ENCODE measurements at places on chromosomes 7 and 10. TPM values are rescaled to one million over a fixed set of nuclear protein-coding genes. Genes with fewer than 3 reads are reported as not detected.

DNA sequence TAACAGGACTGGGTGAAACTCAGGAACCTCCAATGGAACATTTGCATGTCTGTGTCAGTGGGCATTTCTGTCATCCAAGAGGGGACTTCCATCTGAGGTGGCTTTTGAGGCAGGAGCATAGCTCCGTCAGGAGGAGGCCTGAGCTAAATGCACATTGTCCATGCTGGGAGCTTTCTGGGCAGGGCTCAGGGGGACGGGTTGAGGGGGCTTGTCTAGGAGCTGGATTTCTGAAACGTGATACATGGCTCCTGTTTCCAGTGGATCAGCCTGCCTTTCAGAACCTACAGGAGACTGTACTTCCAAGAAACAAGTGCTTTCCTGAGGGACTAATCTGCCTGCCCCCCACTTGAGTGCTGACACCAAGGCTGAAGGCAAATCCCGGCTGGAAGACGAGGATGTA is 40.5 kb upstream of the GDF10 start:
- no peak overlapping the region for H3K27ac ChIP-seq
- peaks cover 75% of the 10 kb centered on the region for H3K4me1 ChIP-seq
- no peaks in the 10 kb centered on the region for H3K27me3 ChIP-seq
- peaks cover 7% of the 10 kb centered on the region for H3K36me3 ChIP-seq
- no peak overlapping the region for H3K4me3 ChIP-seq

- H3K4me3 ChIP-seq: no peak overlapping the region
- no peak for DNase-seq
- H3K27ac ChIP-seq: no peak overlapping the region
- no peaks in the 10 kb centered on the region for H3K36me3 ChIP-seq
Measured at GRCh38 chr7:69932034-69932628, 333.9 kb downstream of the AUTS2 start.

SCART1 gene
- total RNA-seq: 1.5 TPM

GRCh38 chr10:128898133-128898915 is 568.7 kb upstream of the MGMT start:
- H3K27me3 ChIP-seq: peaks cover 2% of the 10 kb centered on the region
- DNase-seq: no peak
- no peak overlapping the region for H3K4me3 ChIP-seq
- no peaks in the 10 kb centered on the region for H3K36me3 ChIP-seq

DNA sequence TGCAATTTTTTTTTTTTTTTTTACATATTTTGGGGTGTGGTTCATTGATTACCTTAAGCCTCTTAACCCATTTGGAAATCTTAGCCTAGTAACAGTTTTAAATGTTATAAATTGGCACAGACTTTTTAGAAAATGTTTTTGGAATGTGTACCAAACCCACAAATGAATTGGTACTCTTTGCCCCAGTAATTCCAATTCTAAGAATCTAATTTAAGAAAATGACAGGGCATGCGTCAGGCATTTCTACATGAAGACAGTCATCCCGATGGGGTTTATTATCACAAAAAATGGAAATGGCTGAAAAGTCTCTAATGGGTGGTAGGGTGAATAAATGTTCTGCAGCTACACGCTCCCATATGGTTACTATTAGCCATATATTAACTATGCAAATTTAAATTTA is 54.9 kb downstream of the ITIH5 start:
- DNase-seq: no peak
- no peak overlapping the region for H3K27ac ChIP-seq
- H3K27me3 ChIP-seq: peaks cover 11% of the 10 kb centered on the region

GRCh38 chr10:10658172-10658785 is 359.4 kb upstream of the CELF2 start:
- H3K27ac ChIP-seq: no peak overlapping the region
- H3K36me3 ChIP-seq: no peaks in the 10 kb centered on the region
- peaks cover 4% of the 10 kb centered on the region for H3K27me3 ChIP-seq
- no peak overlapping the region for H3K4me3 ChIP-seq
- H3K4me1 ChIP-seq: no peaks in the 10 kb centered on the region

DNA sequence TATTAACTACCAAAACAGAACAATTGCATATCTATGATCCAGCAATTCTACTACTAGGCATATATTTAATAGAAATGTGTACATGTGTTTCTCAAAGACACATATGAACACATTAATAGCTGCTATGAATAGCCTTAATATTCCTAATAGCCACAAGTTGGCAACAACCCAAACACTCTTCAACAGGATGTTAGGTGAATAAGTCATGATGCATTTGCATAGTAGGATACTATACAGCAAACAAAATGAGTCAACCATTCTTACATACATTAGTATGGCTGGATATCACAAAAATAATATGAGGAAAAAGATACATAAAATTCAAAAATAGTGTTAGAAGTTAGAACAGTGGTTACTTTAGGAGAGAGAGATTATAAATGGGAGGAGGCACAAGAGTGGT is 26.8 kb upstream of the ZNF746 start:
- H3K27ac ChIP-seq: no peak overlapping the region
- H3K4me1 ChIP-seq: no peaks in the 10 kb centered on the region
- H3K36me3 ChIP-seq: no peaks in the 10 kb centered on the region
- H3K4me3 ChIP-seq: no peak overlapping the region

CYP2C8 gene
- total RNA-seq: not detected

HOGA1 gene
- not detected for total RNA-seq

NME8 gene
- not detected for total RNA-seq

DNA sequence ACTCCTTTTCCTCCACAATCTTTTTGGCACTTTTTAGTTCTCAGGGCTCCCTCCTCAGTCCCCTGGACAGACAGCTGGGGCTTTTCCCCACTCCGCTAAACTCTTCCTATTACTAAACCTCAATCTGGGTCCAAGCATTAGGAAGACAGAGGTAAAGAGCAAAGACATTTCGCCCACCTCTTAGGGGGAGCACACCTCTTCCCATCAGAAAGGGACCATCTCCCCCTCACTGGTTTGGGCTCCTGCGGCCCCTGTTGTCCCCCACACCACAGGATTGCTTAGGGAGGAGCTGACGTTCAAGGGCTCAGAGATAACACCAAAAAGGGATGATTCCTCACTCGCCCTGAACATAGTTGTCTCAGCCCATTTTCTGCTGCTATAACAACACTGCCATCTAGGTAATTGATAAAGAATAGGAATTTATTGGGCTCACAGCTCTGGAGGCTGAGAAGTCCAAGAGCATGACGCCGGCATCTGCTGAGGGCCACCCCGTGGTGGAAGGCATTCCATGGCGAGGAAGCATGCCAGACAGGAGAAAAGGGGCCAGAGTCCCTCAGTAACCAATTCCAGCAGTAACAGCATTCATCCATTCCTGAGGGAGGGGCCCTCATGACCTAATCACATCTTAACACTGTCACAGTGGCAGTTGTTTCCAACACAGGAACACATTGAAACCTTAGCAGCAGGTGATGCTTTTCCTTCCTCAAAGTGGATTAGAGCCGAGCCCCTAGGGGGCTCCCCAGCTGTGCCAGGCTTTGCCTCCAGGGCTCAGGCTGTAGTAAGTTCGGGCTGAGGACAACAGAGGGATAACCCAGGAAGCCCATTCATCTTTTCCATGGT is 209.6 kb downstream of the EBF3 start:
- H3K4me1 ChIP-seq: peaks cover 13% of the 10 kb centered on the region
- no peaks in the 10 kb centered on the region for H3K36me3 ChIP-seq
- no peak overlapping the region for H3K4me3 ChIP-seq
- no peak for DNase-seq

GARIN1A gene
- 0.73 TPM for total RNA-seq

CALN1 gene
- total RNA-seq: not detected

DNA sequence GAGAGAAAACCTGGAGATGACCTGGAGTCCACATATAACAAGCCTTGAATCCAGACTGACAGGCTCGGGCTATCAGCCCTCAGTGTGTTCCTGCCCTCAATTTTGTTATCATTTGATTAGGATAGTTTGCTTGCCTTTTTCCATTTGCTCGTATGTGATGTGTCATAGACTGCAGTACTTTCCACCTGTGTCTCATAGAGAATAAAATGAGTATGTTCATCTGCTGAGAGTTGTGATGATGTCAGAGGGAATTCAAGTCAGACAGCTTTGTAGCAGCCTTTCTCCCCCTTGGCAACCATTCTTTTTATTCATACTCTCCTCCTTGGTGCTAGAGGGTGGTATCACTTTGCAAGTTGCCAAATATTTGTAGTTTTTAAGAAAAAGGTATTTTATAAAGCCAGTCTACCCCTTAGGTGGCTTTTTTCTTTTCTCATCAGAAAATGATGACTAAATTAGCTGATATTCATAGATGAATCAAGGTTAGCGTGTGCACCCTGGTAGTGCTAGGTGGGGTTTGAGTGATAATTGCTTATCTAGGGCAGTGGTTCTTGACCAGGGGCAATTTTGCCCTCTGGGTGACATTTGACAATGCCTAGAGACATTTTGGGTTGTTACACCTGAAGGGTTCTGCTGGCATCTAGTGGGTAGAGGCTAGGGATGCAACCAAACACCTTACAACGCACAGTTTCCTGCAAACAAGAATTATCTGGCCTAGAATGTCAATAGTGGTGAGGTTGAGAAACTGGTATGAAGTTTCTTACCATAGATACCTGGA is 5.4 kb downstream of the SGPL1 start:
- DNase-seq: no peak
- no peak overlapping the region for H3K4me3 ChIP-seq
- peaks cover 44% of the 10 kb centered on the region for H3K4me1 ChIP-seq
- H3K36me3 ChIP-seq: peaks cover 38% of the 10 kb centered on the region

GRCh38 chr10:123639131-123639530 is 27.0 kb upstream of the GPR26 start:
- no peak for DNase-seq
- H3K4me1 ChIP-seq: no peaks in the 10 kb centered on the region
- H3K36me3 ChIP-seq: no peaks in the 10 kb centered on the region

DNA sequence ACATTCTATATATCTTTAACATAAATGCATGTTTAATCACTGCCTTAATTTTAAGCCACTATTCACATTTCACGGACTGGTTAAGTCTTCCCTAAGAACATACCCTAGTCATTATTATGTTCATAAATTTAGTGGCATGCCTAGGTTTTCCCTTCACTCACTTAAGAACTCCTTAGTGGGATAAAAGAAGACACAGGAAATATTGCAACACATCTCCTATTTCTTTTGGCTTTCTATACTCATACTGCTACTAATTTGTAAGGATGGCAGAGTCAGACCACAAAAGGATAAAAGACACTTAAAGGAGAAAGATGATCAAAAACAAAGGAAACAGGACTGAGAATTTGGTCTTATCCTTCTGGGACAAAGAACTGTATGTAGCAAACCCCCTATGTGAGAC is 951.4 kb downstream of the SORCS3 start:
- no peak overlapping the region for H3K4me3 ChIP-seq
- H3K36me3 ChIP-seq: no peaks in the 10 kb centered on the region
- no peak for DNase-seq
- no peaks in the 10 kb centered on the region for H3K4me1 ChIP-seq
- H3K27ac ChIP-seq: no peak overlapping the region

GRCh38 chr10:73209705-73210104 is 37.4 kb downstream of the DNAJC9 start:
- no peak for DNase-seq
- no peaks in the 10 kb centered on the region for H3K27me3 ChIP-seq
- H3K4me1 ChIP-seq: no peaks in the 10 kb centered on the region
- peaks cover 4% of the 10 kb centered on the region for H3K36me3 ChIP-seq
- no peak overlapping the region for H3K4me3 ChIP-seq

FOXP2 gene
- total RNA-seq: not detected

PLAC9 gene
- total RNA-seq: not detected

TMEM184A gene
- 0.03 TPM for total RNA-seq

TMEM72 gene
- total RNA-seq: not detected

DNA sequence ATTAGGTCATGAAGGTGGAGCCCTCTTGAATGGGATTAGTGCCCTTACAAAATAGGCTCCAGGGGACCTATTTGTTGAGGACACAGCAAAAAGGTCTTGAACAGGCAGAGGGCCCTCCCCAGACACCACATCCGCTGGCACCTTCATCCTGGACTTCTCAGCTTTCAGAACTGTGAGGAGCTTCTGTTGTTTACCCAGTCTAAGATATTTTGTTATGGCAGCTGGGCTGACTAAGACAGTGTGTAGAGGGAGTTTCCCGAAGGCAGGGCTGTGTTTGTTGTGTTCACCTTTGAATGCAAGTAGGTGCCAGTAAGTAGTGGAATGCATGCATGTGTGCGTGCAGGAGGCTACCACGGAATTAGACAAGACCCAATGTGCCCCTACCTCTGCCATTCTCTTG is 106.7 kb downstream of the PTPRE start:
- H3K27ac ChIP-seq: no peak overlapping the region
- H3K27me3 ChIP-seq: peaks cover 5% of the 10 kb centered on the region
- no peak overlapping the region for H3K4me3 ChIP-seq
- H3K36me3 ChIP-seq: no peaks in the 10 kb centered on the region
- no peak for DNase-seq

GRCh38 chr7:36025190-36025589 is 127.9 kb upstream of the EEPD1 start:
- DNase-seq: no peak
- no peak overlapping the region for H3K27ac ChIP-seq
- H3K36me3 ChIP-seq: no peaks in the 10 kb centered on the region
- peaks cover 11% of the 10 kb centered on the region for H3K27me3 ChIP-seq
- H3K4me1 ChIP-seq: no peaks in the 10 kb centered on the region

SPDYE16 gene
- total RNA-seq: not detected

DNA sequence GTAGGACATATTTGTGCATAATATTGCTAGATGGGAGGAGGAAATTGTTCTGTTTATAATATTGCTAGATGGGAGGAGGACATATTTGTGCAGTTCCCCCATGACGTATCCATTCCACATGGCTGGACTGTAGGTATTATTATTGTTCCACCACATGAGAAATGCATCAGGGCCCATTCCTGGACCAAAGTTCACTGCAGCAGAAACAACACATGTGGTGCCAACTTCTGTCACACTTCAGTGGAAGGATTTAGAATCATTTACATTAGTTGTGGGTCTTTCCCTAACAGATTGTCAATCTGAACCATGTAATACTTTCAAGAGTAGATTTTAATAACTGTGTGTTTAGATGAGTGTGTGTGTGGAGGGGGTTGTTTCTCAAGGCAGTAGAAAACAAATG is 32.7 kb upstream of the MACC1 start:
- H3K36me3 ChIP-seq: no peaks in the 10 kb centered on the region
- H3K27ac ChIP-seq: no peak overlapping the region
- H3K4me3 ChIP-seq: no peak overlapping the region
- no peak for DNase-seq

DNA sequence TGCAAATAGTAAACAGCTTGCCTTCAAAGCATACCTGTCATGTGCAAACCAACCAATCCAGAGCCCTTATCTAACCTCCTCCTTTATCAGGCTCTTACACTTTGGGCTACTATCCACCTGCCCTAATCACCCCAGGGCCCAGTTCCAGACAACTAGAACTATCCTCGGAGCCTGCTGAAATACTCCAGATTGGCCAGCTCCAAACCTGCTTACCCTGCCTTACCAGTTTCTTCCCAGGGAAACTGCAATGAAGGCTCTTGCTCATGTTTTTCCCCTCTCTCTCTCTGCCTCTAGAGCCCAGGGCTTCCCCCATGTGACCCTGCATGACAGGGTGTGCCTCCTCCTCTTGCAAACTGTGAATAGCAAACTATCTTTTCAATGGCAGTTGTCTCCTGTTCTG is 81.4 kb upstream of the CAPZA2 start:
- DNase-seq: no peak
- no peak overlapping the region for H3K4me3 ChIP-seq
- no peaks in the 10 kb centered on the region for H3K27me3 ChIP-seq
- H3K4me1 ChIP-seq: no peaks in the 10 kb centered on the region
